M059J (cell line): ENCODE measurements at places on chromosomes 6 and 20.

DNA sequence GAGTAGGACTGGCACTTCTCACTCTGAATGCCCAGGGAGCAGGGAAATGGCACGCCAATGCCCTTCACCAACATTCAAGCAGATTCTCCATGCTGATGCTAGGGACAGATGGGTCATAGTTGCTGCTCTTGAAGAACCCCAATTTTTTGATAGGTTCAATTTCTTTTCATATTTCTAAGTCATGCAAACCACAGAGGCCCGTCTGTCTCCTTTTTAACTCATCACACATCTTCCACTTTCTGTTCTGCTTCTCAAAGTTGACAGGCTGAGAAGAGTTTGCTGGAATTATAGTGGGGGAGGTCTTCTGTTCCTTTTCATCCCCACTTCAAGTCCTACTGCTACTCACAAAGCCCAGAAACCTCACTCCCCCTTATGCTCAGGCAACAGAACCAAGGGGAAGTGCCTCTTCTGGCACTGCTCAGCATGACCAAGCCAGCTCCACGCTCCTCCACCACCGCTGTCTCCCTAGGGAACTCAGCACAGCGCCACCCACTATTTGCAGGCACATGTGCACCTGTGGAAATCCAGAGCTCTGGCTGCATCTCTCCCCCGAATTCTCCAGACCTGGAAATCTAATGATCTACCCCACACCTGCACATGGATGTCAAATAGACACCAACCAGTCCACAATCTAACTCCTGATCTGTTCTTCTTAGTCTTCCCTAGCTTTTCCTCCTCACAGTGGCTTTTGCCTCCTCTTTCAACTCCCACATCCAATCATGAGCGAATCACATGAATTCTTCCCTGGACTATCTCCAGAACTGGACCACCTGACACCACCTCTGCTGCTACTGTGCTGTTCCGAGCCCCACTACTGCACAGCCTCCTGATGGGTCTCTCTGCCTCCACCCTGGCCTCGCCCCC is 10.7 kb downstream of the ZBTB24 start:
- DNase-seq: no peak

DNA sequence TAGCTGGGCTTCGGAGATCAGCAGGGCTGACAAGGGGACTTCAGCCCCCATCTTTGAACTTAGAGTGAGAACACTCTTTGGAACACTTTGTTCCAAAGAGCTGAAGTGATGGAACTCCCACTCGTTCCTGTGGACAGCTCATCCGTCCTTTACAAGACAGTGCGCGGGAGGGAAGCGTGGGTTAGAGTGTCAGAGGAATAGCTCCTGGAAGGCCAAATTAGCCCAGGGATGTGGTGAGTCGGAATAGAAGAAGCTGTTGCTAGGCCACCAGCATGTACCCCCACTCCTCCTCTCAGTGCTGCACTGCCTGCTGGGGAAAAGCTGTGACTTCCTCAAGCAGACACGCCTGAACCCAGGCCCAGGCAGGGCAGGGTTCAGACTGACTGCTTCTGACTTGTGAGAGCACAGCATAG is 1.7 kb downstream of the SDCBP2 start:
- DNase-seq: peak; percentile 81

- no peak for DNase-seq
Measured at GRCh38 chr6:12969966-12970365, 253.4 kb downstream of the PHACTR1 start.

DNA sequence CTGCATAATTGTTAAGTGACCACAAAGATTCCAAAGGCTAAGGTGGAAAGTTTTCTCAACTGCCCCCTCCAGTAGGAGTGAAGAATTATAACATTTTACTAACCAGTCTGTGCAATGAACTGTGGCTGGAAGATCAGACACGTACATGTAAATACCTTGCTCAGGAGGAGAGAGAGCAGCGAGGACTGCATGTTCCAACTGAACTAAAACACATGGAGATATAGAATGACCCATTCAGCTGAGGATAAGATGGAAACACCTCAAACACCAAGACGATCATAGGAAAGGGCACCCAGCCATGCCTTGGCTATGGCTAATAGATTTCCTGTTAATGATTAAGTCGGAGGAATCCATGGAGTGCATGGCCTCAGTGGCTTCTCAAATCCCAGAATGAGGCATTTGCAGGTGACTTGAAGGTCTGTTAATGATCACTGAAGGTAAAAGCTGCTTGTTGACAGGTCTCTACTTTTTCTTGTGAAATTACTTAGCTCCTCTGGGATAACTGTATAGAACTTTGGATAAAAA is 875.6 kb downstream of the TFAP2A start:
- DNase-seq: no peak

DNA sequence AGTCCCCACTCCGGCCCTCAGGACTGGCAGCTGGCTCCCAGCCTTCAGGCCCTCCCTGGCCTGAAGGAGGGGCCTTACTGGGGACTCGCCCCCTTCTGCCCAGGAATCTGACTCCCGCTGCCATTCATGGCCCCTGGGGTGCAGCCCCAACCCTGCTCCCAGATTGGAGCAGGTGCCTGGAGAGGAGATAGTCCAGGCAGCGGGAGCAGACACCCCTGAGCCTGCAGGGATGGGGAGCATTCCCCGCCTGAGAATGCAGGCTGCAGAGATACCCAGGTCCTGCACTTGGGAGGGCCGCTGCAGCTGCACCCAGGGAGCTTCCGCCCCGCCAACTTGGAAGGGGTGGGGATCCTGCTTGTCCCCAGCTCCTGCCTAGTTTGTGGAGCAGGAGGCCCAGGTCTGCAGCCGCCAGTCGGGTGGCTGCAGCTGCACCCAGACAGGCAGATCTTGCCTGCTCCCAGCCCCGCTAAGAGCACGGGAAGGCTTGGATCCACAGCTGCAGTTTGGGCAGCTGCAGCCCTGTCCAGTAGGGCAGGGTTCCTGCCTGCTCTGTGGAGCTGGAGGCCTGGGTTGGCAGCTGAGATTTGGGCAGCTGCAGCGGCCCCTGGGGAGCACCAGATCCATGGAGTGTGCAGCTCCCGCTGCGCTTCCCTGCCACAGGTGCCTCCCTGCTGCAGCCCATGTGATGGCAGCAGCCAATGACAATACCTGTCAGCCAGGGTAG is 5.2 kb downstream of the GTSF1L start:
- no peak for DNase-seq
